ENCODE measurements at places on chromosomes 7 and 10.

GRCh38 chr7:674454-675410 lies 51.8 kb upstream of the DNAAF5 start:
- DNase-seq: no peak

DNA sequence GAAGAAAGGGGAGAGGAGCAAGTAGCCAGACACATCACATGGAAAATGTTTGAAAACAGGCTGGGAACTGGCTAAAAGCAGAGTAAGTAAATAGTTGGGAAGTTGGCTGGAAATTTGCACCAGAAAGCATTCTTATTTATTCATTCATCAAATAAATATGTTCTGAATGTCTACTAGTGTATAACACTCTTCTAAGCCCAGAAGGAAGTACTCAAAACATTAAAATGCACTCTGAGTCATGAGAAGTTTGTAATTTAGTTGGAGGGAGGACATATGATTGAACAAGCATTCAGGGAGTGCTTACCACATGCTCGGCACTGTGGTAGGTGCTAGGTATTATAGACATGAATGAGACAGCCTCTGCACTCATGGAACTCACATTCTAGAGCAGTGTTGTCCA lies 37.0 kb upstream of the CNNM1 start:
- no peak for DNase-seq

GRCh38 chr7:108051454-108051853 lies 48.5 kb upstream of the LAMB1 start:
- no peak for DNase-seq

DNA sequence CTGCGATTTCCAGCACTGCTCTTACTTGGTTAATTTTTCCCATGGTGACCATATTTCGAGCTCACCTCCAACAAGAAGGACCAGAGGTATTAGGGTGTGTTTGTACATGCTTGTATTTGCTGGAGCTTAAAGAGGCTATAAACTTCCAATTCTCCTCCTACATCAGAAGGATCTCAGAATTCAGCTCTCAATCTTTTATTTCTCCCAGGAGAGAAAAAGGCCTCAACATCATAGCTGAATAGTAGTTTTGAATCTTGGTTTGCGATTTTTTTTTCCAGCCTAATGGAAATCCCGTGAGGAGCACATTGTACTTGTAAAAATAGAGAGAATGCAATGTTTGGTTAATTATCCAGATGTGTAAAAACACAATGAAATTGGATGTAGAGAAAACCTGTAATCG lies 69.7 kb downstream of the CPVL start:
- no peak for DNase-seq

- no peak for DNase-seq
These were observed 372.5 kb downstream of the SDK1 start for GRCh38 chr7:3673524-3673923.

DNA sequence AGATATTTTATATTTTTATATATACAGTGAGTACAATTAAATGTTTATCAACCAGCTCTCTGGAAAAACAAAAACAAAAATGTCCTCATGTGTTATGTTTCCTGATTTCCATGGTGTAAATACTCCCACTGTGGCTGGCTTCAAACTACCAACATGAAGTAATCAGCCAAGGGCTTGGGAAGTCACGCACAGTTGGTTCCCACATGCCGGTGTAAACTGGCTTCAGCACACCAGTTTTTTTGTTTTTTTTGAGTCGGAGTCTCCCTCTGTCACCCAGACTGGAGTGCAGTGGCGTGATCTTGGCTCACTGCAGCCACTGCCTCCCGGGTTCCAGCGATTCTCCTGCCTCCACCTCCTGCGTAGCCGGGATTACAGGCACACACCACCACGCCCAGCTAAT lies 11.8 kb downstream of the OSBPL3 start:
- no peak for DNase-seq

DNA sequence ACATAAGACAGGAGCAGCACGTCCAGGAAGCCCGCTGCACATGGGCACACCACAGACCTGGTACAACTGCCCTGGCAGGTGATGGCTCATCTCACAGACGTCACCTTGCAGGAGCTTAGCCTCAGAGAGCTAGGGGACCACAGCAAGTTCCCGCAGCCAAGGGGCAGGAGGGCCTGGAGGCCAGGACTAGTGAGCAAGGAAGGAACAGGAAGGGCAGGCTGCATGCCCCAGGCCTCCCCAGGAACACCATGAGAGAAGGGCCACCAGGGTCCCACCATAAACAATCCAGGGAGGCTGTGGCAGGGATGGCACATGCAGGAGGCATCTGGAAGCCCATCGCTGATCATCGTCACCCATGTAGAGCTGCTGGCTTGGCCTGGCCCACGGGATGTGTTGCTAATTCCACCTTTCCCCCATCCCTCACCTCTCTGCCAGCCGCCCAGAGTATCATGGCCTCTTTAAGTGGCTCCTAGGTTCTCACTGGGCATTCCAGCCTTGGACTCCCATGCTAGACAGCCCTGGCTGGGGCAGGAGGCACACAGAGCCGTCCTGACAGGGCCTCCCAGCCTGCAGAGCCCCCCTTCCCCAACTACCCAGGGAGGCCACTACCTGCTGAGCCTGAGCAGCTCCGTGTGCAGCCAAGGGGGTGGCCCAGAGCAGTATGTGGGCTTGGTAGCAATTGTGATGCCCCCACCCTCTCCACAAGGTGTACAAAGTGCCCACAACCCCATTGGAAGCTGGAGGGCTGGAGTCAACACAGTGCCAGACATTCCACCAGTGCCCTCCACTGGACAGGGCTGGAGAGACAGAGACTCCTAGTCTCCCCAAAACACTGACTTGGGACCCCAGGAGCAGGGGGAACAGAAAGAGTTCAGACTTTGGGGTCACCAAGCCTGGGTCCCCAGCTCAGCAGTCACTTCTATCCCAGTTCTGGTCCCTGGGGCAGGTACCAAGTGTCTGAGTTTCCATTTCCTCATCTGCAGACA lies 35.5 kb downstream of the GRID1 start:
- DNase-seq: no peak

DNA sequence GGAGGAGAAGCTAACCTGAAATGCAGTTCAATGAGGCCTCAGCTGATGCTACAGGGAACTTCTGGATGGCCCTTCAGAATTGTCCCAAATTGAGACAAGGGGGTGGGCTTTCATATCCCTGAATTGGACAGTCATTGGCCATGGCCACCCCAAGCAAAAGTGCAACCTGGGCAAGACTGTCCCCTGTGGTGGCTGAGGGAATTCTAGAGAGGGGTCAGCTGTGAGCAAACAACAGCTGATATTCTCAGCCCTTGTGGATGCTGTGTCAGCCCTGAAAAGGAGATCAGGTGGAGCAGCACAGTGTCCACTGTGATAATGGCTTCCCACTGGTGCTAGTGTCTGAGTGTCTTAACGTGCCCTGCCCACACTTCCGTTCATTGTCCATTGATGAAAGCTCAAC lies 76.6 kb downstream of the SLC16A9 start:
- no peak for DNase-seq

GRCh38 chr7:51316666-51317581 lies at the start of gene COBL:
Gene COBL (minus strand): TSS chr7:51316809. CDS start chr7:51316633, 176 bp downstream.
- DNase-seq: no peak

DNA sequence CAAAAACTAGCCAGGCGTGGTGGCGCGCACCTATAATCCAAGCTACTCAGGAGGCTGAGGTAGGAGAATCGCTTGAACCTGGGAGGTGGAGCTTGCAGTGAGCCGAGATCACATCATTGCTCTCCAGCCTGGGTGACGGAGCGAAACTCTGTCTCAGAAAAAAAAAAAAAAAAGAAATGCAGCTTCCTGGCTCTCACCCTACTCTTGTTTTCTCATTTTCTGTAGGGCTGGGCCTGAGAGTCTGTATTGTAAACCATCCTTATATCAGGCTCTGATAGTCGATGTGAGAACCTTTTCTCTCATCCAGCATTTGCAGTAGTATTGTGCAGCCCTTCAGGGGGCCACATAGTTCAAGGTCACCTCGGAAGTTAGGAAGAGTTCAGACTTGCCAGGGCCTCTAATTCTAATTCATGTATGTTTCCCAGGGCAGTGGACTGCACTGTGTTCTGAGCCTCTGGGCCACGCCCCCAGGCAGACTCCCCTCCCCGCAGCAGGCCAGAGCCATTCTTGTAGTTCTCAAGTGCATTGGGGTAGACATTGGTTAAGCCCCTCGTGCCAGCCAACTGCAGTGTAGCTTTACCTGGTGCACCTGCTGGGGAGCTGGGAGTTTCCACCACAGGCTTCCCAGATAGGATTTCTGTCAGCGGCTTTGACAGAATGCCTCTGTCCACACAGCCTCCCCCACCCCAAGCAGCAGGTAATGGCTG lies 38.3 kb upstream of the PDCD4 start:
- no peak for DNase-seq

DNA sequence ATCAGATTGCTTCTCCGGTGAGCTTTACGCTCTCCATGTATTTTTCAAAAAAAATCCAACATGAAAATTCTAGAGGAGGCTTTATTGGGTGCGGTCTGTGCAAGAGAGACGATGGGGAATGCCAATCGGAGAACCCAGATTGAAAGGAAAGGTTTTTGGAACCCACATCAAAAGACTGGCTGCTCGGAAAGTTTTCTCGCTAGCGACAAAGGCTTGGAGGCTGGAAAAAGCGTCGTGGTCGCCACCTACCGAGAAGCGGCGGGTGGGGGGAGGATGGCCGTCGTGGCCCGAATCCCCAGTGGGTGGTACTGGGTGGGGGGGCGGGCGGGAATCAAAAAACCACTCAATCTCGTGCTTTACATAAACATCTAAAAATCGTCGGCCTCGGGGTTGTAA lies 1.1 kb upstream of the GTF2I start:
- peak; percentile 42 for DNase-seq

DNA sequence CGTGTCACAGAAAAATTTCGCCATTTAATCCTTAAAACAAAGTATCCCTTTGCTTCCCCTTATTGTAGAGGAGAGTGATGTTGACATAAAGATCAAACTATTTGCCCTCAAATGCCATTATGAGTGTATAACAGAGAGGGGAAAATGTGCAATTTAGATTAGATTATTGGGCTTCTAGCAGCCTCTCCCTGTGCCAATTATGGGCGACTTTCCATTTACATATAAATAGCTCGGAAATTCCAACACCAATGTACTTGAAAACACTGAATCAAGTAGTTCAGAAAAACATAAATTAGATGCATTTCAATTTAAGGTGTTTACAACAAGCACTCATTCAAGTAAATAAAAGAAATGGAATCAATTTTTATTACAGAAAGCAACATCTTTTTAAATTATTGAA lies 64.6 kb upstream of the LRRN3 start:
- DNase-seq: no peak

DNA sequence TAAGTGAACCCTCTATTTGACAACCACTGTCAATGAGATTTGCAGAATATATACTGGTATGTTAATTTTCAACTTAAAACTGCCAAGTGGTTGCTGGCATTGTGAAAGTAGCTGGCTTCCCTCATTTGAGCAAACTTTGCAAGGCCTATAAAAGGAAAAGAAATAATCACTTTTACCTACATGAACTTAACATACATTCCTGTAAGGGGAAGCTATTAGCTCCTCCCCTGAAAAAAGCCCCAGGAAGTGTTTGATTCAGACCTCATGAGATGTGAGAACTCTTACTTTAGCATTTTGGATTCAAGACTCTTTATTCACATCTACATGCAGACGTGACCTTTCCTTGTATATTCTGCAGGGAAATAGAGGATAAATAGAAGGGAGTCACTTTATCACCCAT lies 175.6 kb downstream of the OTUD1 start:
- no peak for DNase-seq

DNA sequence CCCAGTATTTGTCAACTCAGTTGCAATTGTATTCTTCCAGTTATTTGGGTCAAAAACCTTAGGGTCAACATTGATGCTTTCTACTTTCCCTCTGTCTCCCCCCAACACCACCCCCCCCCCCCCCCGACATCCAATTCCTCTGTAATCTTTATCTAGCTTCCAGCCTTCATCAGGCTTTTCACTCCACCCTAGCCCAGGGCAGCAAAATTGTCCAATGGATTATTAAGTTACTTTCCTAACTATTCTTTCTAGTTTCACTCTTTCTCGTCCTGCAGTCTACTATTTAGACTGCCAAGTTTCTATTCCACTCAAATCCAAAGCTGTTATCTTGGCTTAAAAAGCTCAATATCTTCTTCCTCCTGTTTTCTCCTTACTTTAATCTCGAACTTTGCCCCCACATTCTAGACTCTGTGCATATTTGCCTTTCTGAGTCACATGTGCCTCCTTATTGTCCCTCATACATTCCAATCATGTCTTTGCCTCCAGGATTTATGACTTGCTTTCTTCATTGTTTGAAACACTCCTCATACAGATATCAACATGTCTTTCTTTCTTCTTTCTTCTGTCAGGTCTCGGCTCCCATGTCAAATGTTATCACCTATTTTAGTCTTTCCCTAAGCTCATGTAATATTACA lies 196.6 kb upstream of the TMEM196 start:
- no peak for DNase-seq

- no peak for DNase-seq
These were observed 14.1 kb downstream of the EPHB6 start for GRCh38 chr7:142868986-142869415.

DNA sequence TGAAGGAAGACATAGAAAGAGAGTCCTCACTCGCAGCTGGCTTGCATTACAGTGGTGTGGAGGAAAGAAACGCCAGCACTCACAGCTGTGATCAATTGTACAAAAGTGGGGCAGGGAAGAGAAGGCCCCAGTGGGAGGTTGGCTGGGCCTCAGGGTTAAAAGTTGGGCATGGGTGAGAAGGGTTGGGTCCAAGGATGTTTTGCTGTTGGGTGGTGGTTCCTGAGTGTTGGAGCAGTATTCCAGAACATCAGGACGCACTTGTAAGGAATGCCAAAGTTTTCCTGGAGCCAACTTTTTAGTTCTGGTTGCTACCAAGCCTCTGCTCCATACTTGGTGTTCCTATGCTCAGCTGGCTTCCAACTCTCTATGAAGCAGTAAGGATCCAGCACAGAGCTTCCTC lies 55.4 kb upstream of the MKRN1 start:
- no peak for DNase-seq

DNA sequence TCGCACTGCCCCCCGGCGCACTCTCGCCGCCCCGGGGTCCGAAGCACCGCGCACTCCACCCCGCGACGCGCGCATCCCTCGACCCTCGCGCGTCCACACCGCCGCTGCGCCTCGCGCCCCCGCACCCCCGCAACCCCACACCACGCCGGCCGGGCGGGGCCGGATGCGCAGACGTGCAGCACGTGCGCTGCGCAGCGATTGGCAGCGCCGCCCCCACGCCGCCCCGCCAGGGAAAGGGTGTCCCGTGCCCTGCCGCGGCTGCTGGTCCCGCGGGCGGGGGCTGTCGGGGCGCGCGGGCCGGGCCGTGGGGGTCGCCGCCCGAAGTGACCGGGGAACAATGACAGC lies 53.7 kb upstream of the KDM7A start:
- peak; percentile 60 for DNase-seq

- DNase-seq: no peak
These were observed 357.1 kb downstream of the PCLO start for GRCh38 chr7:82805527-82805960.

DNA sequence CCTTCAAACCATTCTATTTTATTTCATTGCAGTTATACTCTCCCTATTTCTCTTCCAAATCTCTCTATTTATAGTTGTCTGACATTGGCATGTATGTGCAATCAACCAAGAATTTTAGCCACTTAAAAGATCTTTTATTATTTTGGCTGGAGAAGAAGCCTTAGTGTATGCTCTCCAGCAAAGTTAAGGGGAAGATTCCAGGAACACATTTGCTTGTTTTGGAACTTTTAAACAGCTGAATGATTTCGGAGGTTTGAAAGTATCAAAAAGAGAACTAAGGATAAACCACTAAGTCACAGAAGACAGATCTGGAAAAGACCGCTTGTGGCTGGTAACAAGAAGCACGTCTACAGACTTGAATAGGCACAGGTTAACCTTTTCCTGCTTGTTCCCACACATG lies 182.2 kb upstream of the FZD1 start:
- no peak for DNase-seq

Measured in T-helper 22 cell (primary cell).